ENCODE measurements at places on chromosomes 16 and 17. TPM values are rescaled to one million over a fixed set of nuclear protein-coding genes. Genes with fewer than 3 reads are reported as not detected.

The IKZF3 gene
- 1.4 TPM for total RNA-seq

The ACE gene
- 5.4 TPM for total RNA-seq

GRCh38 chr16:5235119-5235518, 137.5 kb upstream of the EEF2KMT start:
- no peak for DNase-seq

DNA sequence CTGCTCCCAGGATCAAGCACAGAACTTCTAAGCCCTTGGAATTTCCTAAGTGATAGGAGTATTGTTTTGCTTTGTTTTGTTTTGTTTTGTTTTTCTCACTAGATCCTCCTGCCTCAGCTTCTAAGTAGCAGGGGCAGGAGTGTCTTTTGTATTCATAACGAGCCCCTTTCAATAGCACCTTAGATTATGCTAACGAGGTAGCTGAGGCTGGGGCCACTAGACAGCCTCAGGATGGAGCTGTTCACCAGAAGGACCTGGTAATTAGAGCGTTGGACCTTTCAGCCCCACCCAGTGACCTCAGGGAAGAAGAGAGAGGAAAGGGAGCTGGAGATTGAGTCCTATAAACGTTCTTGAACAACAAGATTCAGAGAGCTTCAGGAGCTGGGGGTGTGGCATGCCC, 43.6 kb downstream of the IKZF3 start:
- DNase-seq, result no peak

DNA sequence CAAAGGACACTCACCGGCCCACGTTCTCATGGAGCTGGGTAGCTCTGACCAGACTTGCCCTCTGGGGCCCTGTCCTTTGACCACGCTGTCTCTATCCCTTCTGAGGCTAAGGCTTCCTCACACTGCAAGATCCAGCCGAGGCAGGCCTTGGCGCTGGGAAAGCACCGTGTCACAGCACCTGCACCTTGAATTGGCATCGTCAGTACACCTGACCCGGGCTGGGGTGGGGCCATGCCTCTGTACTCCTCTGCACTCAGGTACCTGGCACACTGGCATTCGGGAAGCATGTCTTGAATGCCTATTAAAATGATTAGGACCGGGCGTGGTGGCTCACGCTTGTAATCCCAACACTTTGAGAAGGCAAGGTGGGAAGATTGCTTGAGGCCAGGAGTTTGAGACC, 6.0 kb downstream of the TBC1D24 start:
- no peak for DNase-seq

DNA sequence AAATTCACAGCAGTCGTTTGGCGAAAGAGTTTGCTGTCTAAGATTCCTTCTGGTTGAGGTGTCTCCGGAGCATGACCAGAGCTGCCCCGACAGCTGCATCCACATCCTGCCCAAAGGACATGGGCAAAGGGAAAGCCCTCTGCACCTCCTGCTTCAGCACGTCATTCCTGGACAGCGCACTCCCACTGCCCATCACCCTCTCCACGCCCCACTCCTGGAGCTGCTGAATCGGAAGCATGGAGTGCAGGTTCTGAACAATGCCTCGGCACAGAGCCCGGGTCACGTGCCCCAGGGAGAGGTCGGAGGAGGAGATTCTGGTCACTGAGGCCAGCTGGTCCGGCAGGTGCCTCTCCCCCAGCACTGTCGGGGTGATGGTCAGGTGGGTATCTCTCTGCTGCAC, 1.3 kb upstream of the TRPV1 start:
- no peak for DNase-seq

- DNase-seq, result no peak
Measured at GRCh38 chr16:88710556-88710955, 4.3 kb downstream of the CTU2 start.
